Type B pancreatic cell (in vitro differentiated cells): ENCODE measurements at places on chromosomes 4 and X.

DNA sequence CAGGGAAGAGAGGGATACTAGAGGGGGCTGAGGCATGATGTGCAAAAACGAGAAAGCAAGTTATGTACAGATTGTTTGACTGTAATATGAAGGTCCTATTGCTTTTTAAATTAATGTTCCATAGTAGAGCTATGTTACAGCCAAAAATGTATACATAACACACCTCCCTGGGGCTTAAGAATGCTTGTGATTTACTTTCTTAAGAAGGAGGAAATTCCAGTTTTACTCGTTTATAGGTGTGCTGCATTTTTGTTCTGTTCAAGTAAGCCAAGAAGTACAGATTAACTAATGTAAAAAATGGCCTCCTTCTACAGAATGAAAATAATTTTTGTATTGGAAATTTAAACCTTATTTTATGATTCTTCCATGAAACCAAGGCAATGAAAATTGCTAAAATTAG is 614.4 kb upstream of the NR3C2 start:
- no peak for DNase-seq

DNA sequence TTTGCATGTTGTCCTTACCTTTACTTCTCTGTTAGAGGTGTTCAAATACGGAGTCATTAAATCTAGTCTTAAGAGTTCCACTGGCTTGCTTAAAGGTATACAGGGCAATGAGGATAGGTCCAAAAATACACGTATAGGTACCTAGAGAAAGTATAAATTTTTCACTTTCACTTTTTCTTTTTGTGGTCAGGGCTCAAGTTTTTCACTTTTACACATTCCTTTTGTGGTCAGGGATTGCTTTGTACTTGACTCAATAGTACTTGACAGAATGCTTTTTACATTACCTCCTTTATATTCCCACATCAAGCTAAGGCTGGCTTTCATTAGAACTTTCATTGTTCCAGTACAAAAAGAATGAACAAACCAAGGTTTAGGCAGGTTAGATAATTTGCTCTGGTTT is 21.7 kb downstream of the TMEM184C start:
- no peak for DNase-seq

- DNase-seq = no peak
These were observed 208.3 kb upstream of the JADE1 start for GRCh38 chr4:128600996-128601871.

DNA sequence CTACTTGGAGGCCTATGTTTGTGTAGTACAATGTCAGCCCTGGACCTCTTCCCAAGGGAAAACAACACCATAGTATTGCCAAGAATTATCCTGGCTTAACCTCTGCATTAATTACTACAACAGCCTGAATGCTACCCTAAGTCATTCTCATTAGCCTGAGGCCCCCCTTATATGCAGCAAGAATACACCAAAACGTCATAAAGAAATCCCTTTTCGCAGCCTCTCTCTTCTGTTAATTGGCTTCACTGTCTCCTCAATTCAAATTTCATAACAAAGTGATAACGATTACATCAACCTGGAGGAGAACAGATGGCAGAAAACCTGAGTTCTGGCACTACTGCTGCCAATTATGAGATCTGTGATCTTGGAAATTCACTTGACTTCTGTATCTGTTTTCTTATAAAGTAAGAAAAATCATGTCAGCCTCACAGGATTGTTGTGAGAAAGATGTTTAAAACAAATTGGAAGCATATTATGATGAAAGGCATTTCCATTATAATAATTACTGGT is 1663.1 kb downstream of the STIM2 start:
- no peak for DNase-seq

GRCh38 chrX:142214081-142214480 is 9.0 kb upstream of the MAGEC2 start:
- no peak for DNase-seq

- DNase-seq = no peak
These were observed 552 bp downstream of the IKBKG start for GRCh38 chrX:154548028-154548316.

GRCh38 chr4:151960449-151961230 is 199.8 kb upstream of the GATB start:
- DNase-seq = no peak
